HTR-8/SVneo (cell line): ENCODE measurements at places on chromosomes 2 and 18.

- DNase-seq = no peak
Measured at GRCh38 chr2:11292464-11293255, 51.8 kb downstream of the ROCK2 start.

- no peak for DNase-seq
Measured at GRCh38 chr18:48619501-48619900, 80.7 kb downstream of the CTIF start.

DNA sequence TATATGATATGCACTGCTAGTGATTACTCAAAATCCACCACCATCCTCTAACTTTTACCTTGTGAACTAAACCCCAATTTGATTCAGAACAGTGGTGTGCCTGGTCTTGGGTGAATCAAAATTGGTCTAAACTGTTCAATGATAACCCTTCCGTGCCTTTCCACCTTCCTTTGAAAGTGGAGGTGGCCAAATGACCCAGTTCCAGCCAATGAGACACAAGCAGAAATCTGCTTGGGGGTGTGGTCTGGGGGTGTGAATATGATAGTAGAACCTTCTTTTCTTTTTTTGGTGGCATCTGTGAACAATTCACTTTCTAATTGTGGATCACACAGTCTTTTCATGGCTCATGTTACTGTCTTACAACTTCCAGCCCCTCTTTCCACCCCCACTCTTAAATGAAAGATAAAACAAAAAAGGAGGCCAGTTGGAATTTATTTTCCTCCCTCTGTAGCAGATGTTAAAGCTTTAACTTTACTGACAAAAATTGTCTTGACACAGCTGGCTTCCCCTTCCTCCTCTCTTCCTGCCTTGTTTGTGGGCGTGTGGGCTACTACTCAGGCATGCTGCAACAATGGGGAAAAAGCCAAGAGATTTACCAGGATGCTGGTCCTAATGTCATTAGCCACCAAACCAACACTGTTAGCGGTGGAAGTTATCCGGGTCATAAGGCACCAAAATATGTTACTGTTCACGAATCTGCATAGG, 58.8 kb upstream of the ANKRD44 start:
- no peak for DNase-seq

DNA sequence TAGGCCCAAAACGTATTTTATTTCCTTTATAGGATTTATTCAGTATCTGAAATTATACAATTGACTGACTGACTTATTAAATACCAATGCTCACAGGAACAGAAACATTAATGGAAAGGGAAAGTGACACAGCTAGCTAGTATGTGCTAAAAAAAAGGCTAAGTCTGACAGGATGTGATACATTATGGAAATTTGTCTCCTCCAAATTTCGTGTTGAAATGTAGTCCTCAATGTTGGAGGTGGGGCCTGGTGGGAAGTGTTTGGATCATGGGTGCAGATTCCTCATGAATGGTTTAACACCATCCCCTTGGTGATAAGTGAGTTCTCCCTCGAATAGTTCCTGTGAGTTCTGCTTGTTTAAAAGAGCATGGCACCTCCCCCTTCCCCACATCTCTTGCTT, 70.6 kb upstream of the WDR75 start:
- DNase-seq = no peak

DNA sequence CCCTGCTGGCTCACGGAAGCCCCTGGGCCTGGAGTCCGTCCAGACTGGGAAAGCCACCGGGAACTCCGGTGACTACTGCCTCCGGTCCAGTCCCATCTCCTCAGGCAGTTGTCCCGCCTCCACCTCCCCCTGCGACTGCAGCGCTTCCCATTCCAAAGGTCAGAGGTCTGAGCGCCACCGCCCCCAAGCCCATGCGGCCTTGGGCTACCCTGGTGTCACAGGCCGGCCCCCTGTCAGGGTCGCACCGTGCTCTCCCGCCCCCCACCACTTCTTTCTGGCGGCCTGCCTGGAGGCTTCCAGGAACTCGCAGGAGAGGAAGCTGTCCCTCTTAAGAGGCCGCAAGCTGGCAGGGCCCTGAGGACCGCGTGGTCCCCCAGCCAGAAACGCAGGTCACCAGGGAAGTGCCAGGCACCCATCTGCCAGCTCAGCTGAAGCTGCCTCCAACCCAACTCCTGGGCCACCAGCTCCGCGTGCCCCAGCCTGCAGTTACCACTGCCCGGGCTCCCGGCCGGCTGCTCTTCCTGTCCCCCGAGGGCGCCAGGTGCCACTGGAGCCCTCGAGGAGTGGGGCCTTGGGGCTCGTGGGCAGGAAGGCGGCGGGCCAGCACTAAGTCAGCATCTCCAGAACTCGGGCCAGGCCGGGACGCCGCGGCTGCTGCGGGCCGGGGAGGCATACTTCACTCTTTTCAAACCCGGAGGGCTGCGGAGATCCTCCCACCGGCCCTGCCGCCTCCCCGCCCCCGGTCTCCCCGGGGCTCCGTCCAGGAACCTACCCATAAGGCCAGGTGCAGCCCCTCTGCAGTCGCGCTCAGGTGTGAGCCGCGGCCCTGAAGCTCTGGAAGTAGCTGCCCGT, 83.3 kb upstream of the POMC start:
- peak; percentile 42 for DNase-seq

GRCh38 chr18:711310-711656, 1.1 kb downstream of the ENOSF1 start:
- no peak for DNase-seq

DNA sequence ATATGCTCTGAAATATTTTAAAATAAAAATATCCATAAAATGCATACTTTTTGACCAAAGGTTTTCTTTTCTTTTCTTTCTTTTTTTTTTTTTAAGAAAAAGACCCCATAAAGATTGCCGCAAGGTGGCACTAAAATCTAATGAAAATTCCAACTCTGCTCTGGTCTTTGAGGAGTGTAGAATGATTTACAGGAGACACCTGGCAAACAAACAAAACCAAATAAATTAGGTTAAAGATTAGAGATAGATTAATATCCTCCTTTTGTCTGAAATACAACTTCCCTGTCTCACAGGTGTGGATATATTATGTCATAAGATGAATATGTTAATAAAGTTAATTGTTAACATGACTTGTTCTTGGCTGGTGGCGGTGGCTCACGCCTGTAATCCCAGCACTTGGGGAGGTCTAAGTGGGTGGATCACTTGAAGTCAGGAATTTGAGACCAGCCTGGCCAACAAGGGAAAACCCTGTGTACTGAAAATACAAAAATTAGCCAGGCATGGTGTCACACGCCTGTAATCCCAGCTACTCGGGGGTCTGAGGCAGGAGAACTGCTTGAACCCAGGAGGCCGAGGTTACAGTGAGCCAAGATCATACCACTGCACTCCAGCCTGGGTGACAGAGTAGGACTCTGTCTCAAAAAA, 3.5 kb upstream of the RHOB start:
- no peak for DNase-seq

- peak; percentile 8 for DNase-seq
Measured at GRCh38 chr2:16005816-16006536, 65.6 kb downstream of the MYCN start.

GRCh38 chr18:50987261-50987660, 19.4 kb downstream of the ELAC1 start:
- no peak for DNase-seq

- no peak for DNase-seq
Measured at GRCh38 chr2:19251554-19251953, 106.9 kb downstream of the OSR1 start.
